ENCODE measurements at places on chromosomes 5 and 9.

DNA sequence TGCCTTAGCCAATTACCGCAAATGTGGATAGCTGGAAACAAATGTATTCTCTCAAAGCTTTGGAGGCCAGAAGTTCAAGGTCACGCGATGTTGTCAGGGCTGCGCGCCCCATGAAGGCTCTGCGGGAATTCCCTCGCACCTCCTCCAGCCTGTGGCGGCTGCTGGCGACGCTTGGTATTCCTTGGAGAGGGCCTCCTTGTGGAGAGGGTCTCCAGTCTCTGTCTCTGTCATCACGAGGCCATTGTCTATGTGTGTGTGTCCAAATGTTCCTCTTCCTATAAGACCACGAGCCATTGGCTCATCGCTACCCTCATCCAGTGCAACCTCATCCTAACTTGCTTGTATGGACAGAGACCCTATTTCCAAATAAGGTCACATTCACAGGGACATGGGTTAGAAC lies 97.5 kb downstream of the ANKRD33B start:
- DNase-seq = no peak

- DNase-seq = no peak
Observed at GRCh38 chr9:77158772-77159513, 18.4 kb upstream of the VPS13A start.

DNA sequence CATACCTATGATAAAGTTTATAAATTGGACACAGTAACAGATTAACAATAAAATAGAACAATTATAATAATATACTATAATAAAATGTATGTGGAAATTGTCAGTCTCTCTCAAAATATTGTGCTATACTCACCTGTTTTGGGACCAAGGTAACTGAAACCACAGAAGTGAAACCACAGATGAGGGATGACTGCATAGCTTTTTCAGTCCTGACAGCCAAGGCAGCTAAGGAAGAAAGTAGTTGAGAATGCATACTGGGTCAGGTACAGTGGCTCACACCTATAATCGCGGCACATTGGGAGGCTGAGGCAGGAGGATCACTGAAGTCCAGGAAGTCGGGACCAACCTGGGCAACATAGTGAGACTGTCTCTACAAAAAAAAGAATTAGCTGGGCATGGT lies 8.9 kb downstream of the SRP19 start:
- no peak for DNase-seq

DNA sequence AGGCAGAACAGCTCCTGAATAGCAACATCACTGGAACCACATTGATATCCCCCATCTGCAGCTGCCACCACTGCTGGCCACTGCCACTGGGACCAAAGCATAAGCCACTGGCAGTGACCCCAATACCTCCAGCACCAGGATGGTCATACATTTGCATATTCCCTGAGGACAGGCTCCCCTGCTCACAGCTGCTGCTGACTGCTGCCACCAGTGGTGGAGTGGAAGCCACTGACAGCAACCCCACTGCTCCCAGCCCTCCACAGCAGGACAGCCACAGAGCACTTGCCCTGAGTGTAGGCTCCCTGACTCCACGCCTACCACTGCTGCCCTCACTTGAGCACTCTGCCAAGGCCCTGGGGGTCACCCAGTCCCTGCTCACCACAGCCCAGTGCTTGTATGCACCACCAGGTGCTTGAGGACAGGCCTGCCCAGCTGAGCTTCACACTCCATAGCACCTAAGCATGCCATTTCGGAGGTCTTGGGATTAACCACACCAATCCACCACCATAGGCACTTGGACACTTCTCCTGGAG lies 327.4 kb upstream of the RPS23 start:
- no peak for DNase-seq

- DNase-seq = no peak
Observed at GRCh38 chr5:93886917-93887361, 145.5 kb upstream of the POU5F2 start.

DNA sequence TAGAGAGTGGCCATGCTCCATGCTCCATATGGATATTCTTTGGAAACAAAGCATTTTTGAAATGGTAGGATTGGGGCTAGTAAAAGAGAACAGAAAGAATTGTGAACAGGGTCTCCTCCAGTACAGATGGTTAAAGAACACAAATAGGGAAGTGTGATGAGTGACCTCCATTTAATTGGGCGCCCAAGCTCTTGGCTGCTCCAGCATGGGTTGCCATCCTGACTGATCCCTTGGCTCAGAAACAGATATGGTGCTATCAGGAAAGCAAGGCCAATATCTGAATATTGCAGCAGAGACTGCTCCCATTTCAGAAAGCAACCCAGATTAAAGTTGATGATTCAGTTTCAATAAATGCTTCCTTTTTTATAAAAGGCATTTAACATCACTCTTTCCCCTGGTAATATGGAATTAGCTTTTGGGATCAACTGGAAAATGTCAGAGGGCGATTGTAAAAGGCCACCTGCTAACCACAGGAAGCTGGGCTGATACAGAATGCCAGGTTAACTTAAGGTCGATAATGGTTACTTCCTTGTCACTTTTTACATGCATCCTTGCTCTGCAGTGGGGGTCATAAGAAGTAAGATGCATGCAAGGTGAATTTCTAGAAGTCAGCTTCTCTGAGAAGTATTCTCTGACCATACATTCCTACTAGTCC lies 52.9 kb downstream of the TMC1 start:
- DNase-seq = no peak

DNA sequence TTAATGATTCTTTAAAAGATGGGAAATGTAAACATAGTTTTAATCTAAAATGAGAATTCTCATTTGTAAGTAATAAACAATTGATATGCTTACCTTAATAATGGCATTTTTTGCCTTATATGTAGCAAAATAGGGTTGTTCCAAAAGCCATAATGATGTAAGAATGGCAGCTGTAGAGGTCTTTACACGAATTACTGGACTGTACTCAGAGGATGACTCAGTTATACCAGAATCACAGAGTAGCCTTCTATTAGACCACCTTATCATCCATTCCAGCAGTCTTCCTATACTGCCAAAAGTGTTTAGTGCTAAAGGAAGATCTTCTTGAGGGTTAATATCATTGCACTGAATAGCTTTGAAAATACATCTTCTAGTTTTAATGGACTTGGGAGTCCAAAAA lies 66.5 kb downstream of the CPLANE1 start:
- DNase-seq = no peak

GRCh38 chr9:2066312-2067273 lies 51.4 kb downstream of the SMARCA2 start:
- DNase-seq = peak; percentile 54

GRCh38 chr5:5340206-5340729 lies 82.2 kb upstream of the ICE1 start:
- peak; percentile 65 for DNase-seq

DNA sequence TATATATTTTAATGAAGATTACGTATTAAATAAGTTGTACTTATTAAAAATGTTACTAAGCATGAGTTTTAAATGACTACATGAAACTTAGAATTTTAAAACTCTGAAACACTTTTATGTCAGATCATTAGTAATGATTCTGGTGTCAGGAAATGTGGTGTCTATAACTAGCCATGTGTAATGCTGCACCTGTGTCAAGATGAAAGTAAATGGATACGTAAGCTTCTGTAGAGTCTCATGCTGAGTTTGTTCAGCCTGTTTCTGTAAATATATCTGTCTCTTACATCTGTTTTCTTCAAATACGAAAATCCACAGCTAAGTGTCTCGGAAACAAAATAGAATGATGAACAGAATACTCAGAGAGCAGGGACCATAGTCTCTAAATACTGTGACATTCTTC lies 278.0 kb upstream of the SMC2 start:
- DNase-seq = no peak

DNA sequence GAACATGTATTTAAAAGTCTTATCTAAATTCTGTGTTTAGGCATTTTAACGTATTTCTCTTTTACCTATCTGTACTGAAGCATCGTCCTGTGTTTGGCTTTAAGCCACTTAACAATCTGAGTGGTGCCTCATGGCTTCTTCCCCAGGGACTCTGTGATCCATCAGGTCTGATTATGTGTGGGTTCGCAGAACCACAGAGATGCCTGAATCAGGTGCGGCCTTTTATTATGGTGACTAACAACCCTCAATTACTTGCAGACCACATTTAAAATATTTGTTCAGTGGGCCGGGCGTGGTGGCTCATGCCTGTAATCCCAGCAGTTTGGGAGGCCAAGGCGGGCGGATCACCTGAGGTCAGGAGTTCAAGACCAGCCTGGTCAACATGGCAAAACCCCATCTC lies 39.6 kb upstream of the SAP30L start:
- no peak for DNase-seq

DNA sequence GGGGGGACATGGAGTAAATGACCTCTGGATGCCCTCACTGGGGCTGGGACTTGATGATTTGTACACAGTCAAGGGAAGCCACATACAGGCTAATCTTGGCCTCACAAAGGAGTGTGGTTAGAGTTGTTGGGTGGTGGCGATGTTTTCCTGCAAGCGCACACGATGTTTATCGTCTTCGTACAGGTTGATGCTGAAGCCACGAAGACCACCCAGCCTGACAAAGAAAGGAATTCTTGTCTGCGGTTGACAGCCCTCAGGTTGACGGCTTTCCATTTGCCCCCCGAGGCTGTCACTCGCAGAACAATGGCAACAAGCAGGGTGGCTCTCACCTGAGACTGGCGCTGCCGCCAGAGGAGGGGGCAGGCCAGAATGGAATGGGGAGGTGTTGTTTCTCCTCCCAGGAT lies 14.1 kb upstream of the XPA start:
- peak; percentile 44 for DNase-seq

DNA sequence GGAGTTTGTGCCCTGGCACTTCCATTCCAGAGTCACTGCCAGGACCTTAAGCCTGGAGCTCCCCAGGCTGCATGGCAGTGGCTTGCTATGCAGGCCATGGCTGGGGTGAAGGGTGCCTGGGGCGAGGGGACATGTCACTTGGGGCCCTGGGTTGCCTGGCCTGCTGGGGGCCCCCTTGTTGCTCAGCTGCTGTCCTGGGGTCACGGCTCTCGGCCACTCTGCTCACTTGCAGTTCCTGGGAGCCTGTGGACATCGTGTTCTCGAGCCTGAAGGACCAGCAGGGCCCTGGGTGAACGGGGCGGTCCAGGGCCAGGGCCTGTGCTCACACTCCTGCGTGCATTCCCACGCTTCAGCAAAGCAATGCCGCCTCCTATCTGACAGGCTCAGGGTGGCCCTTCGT lies 14.5 kb upstream of the SLC2A6 start:
- no peak for DNase-seq

DNA sequence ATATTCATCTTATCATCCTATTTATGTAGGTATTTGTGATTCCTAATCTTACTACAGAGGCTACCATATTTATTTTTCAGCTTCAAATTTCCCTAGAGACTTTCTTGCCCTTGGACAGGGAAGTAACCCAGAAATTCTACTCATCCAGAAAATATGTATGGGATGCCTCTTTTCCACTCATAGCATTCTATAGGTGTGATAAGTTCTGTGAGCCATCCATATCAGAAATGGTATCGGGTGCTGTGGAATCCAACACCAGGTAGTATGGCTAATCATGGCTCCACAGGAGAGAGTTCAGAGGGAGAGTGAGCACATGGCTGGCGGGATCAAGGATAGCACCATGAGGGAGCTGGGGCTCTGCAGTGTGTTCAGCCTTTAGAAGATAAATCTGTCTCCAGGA lies 349.3 kb upstream of the ACTBL2 start:
- DNase-seq = no peak

GRCh38 chr9:137606005-137606621 lies 627 bp downstream of the ARRDC1 start:
- peak; percentile 56 for DNase-seq

DNA sequence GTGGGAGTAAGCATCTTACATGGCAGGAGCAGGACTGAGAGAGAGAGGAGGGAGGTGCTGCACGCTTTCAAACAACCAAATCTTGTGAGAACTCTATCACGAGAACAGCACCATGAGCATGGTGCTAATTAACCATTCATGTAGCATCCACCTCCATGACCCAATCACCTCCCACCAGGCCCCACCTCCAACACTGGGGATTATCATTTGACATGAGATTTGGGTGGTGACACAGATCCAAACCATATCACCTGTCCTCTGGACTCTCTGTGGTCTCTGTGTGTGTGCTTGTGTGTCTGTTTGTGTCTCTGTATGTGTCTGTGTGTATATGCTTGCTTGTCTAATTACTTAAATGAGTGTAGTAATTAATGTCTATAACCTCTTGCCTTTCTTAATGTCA lies 31.1 kb downstream of the SEC61B start:
- DNase-seq = no peak

- DNase-seq = no peak
Observed at GRCh38 chr9:88418025-88418424, 29.8 kb downstream of the SPIN1 start.

DNA sequence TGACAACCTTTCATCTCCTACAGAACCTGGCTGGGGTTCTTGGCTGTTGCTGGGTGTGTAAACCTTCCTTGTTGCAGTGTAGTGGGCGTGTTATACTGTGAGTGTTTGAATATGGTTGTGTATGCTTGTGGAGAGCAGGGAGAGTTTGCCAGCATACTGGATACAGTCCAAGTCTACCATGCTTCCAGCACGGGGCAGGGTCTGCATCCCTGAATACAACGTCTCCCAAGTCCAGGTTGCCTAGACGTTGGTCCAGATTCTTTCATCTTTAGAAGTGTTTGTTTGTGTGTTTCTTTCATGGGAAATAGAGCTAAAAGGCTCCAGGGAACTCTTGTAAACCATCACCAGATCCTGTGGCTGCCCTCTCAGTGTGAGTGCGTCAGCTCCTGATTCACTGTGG lies 46.4 kb downstream of the SYK start:
- no peak for DNase-seq

DNA sequence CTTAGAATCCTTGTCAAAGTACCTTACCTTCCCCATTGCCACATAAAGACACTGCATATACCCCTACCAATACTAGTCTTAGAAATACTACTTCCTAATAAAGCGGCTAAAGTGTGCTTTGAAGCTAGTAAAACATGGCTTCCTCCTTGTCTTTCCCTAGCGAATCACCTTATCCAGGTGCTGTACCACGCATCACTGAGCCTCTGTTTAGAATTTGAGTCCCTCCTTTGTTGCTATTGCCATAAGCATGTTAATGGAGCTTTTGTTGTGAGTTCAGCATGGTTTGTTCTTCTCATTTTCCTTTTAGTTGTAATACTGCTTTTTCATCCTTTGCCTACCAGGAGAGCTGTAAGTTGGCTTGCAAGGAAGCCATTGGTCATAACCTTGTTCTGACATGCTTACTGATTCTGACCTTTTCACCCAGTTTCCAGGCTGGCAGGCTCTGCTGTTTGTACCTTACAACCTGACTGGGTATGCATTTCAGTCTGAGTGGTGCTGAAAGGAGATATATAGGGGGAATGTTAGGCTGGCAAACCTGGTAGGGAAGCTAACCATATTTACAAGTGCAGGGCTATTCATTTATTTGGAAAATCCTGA lies 49.8 kb downstream of the LMNB1 start:
- no peak for DNase-seq

DNA sequence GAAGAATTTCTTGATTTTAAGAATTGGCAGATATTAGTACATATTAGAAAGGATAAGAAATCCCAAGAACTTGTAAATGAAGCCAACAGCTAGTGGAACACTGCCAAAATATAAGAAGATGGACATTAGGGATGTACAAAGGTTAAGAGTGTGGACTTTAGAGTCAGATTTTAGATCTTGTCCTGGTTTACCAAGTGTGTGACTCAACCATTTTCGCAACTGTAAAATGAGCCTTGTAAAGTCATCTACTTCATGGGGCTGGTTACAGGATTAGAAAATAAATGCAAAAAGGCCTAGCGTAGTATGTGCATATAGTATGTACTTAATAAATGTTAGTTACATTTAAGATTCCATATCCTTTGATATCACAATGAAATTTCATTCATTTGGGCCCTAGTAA lies 260.0 kb downstream of the RAB3C start:
- DNase-seq = no peak

All from neural progenitor cell (in vitro differentiated cells).